ENCODE measurements at places on chromosomes 7 and 10.

- no peak for DNase-seq
These were observed 84.6 kb downstream of the ABLIM1 start for GRCh38 chr10:114573330-114574045.

DNA sequence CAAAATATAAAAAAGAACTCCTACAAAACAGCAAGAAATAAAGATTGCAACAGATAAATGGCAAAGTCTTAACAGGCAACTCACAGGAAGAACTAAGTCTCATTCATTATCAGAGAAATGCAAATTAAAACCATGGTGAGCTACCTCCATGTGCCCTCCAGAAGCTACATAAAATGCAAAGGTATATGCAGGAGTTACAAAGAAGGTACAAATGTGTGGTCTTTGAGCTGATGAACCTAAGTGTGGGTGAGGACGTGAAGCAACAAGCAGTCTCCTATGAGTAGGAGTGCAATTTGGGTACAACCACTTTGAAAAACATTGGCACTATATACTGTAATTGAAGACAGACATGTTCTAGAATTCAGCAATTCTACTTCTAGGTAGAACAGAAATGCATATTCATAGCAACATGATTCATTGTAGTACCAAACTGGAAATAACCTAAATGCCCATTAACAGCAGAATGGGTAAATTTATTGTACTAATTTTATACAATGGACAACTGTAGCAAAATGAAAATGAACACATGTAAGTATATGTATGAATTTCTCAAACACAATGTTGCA lies 61.6 kb upstream of the KCNMA1 start:
- DNase-seq: no peak

GRCh38 chr7:30771174-30771879 lies at the start of gene MINDY4:
MINDY4 (plus strand) TSS chr7:30771417; CDS start chr7:30771494, 77 bp downstream.
- no peak for DNase-seq

DNA sequence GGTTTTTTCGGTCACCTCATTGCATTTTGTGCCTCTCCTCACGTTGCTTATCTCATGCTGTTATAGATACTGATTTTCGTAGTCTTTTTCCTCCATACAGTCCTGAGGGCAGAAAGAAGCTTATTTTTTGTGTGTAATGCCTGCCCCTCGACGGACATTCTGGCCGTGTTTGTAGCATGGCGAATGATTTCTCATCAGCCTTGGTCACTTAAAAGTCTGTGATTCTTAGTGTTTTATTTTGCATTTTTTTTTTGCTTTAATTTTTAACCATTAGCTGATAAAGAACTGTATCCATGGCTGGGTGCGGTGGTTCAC lies 469 bp upstream of the NOC3L start:
- DNase-seq: no peak

GRCh38 chr7:27139334-27140125 lies 4.0 kb downstream of the HOXA5 start:
- no peak for DNase-seq

- no peak for DNase-seq
These were observed 378.2 kb upstream of the ZMIZ1 start for GRCh38 chr10:78690354-78691111.

DNA sequence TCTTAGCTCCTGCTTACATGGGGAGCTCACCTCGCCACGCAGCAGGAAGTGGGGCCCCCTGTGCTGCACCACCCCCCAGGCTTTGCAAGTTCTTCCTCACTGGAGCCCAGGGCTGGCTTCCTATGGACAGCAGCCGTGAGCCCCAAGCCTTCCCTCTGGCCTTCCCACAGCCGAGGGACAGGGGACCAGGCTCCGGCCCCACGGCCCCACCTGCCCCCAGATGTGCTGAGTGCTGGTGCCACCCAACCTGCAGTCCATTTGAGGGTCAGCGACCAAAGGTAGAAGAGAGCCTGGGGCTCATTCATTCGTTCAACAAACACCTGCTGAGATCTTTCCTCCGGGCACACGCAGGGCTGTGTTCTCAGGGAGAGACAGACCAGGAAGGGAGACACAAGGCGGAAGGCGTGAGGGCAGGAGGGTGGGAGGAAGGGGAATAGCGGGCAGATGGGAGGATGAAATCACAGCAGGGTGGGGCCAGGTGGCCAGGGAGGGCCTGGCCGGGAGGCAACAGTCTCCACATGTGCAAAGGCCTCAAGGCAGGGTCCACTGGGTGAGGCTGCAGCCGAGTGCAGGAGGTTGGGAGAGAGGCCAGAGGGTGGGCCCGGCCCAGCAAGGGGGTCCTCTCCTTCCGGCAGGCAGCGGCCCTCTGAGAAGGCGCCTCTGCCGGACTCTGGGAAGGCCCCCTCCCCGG lies 100.1 kb downstream of the FOXL3 start:
- no peak for DNase-seq

DNA sequence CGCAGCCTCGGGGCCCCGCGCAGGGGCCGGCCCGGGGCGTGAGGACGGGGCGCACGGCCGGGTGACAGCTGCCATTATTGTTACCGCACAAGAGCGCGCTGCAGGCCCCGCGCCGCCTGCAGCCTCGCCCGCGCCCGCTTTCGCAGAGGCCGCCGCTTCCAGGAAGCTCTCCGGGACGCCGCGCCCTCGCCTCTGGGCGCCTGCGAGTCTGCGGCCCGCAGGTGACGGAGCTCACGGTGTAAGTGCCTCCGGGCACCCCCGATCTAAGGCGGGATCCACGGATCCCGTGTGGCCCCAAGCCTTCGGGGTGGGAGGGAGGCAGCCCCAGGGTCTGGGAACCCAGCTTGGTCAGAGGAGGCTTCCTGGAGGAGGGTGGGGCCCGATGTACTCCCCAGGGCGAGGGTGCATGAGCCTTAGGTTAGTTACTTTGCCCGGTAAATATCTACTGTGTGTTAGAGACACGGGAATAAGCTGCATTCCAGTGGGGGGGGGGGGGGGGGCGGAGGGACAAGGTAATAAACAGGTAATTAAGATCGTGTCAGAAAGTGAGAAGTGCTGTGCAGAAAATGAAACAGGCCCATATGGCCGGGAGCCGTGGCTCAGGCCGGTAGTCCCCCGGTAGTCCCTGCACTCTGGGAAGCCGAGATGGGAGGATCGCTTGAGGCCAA lies 638 bp downstream of the IQCE start:
- no peak for DNase-seq

DNA sequence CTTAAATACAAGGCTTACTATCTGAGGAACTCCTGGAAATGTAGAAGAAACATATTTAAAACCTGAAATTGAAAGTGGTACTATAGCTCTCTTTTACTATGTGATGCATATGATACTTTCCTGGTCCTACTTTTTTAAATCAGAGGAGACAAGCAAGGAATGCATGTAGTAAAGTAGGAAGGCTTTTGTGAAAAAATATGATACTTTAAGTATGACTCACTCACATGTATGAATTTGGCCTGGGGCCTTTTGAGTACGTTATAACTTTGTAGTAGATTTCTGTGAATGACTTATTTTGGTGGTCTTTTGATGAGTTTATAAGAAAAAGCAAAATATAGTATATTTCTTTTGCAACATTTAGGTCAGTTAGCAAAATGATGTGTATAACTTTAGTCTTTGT lies 53.8 kb downstream of the TAX1BP1 start:
- no peak for DNase-seq

DNA sequence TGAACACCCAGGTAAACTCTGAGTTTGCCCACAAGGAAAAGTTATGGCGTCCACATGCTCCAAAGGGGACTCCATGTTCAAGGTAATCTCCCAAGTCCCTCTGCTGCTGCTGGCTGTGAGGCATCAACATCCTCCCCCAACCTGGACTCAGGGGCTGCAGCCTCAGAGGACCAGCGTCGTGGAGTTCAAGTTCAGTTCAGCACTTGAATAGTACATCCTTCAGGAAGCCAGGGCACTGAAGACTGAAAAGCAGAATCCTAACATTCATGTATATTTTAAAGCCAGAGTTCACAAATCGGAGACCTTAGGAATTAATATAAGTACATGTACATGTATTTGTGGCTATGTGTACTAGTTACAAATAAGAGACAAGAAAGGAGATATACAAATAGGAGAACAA lies 90.4 kb downstream of the PTPRE start:
- no peak for DNase-seq

GRCh38 chr10:104028146-104028545 lies 57.5 kb downstream of the COL17A1 start:
- no peak for DNase-seq

GRCh38 chr10:132712743-132713142 lies 73.2 kb downstream of the NKX6-2 start:
- DNase-seq: no peak

DNA sequence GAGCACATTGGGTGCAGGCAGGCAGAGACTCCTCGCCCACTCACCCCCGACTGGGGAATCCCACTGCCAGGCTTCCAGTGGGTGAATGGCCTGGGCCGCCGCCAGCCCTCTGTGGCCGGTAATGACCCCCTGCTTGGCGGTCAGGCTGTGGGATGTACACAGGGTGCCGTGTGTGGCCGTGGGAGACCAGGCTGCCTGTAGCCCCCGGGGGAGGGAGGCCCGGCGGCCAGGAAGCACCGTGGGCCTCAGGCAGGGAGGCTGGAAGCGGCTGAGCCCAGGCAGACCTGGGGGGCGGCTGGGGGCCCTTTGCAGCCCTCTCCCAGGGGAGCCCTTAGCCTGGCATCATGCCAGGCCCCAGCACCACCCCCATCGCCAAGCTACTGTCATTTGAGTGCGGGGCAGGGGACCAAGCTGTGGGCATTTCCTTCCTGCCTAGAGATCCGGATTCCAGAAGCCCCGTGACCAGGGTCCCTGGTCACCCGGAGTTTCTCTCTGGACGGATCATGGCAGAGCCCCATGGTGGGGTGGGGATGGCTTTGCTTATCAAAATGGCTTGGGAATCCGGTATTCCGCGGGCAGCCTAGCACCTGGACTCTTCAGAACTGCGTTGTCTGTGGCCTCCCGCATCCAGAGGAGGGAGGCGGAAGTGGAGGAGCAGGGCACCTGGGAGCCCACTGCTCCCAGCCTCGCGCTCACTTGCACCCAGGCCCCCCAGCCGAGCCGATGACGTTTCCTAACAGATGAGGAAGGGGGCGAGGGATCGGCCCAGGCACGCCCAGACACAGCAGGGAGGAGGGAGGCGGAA lies 1.1 kb downstream of the TTYH3 start:
- DNase-seq: no peak

DNA sequence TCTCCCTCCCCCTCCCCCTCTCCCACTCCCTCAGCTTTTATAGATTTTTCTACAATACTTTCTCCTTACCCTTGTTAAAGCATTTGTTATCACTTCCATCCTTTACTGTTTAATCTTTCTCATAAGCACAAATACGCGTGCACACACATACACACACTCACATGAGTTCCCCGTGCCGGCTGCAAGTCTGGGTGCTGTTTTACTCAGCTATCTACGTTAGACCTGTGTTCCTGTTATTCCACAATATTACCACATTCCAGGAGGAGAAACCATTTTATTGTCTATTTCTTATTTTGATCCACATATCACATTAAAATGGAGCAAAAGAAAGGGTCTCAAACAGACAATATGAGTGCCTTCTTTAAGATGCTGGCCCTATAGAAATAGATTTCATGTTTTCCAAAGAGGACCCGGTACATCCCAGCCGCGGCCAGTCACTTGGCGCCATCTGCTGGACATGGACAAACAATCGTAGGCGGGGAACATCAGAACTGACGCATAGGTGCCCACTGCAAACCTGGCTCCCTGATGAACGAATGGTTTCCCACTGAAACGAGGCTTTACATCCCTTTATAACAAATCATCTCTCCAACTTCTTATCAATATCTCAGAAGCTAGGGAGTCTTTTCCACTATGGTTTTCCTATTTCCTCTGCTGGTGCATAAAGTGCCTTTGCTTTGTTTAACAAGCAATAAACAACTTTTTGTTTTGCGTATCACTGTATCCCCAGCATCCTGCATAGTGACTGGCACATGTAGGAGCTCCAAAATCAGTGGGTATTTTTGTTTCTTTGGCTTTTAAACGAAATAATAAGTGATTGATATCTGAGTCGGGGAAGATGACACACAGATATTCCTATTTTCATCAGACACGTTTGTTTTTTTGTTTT lies 25.2 kb upstream of the OPTN start:
- DNase-seq: no peak

- no peak for DNase-seq
These were observed 131.8 kb upstream of the UNC5B start for GRCh38 chr10:71080381-71081228.

GRCh38 chr10:79013406-79013987 lies 55.3 kb upstream of the ZMIZ1 start:
- DNase-seq: no peak

GRCh38 chr10:3427950-3428354 lies 255.4 kb upstream of the PITRM1 start:
- DNase-seq: no peak

- no peak for DNase-seq
These were observed 505.5 kb upstream of the PODXL start for GRCh38 chr7:132061937-132062336.

- no peak for DNase-seq
These were observed 69.6 kb upstream of the CSTF2T start for GRCh38 chr10:51768886-51769465.

DNA sequence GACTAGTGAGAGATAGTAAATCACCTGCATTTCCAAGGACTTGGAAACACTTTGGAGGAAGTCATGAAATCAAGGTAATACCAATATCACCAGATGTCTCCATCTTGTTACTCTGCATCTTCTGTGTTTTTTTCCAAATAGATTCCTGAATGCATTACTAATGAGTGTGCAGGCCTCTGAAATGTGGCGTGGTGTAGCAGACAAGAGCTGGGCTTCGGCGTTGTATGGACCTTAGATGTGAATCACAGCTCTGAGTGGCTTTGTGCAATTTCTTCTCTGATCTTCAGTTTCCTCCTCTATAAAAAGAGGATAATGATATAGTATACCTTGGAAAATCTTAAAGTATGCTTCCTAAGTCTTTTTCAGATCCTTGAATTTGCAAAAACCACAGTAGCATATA lies 9.6 kb upstream of the MYPN start:
- no peak for DNase-seq

- DNase-seq: no peak
These were observed 29.4 kb downstream of the RRP12 start for GRCh38 chr10:97371696-97372095.

DNA sequence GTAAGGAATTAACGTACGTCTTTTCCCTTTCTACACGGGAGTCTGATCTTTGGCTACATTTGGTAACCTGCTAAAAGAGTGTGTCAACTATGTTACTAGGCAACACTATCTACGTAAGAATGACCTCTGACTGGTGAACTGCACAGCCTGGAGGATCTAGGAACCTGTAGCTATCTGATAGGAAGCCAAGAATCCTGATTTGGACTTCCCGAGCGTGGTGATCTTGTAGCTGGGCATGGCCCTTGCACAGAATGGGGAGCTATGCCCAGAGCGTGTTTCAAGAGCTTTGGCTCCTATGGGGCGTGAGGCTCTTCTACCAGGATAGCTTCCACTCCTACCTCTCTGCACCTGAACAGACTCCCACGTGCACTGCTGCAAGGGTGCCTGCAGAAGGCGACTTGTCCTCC lies 157.5 kb downstream of the TAX1BP1 start:
- no peak for DNase-seq

DNA sequence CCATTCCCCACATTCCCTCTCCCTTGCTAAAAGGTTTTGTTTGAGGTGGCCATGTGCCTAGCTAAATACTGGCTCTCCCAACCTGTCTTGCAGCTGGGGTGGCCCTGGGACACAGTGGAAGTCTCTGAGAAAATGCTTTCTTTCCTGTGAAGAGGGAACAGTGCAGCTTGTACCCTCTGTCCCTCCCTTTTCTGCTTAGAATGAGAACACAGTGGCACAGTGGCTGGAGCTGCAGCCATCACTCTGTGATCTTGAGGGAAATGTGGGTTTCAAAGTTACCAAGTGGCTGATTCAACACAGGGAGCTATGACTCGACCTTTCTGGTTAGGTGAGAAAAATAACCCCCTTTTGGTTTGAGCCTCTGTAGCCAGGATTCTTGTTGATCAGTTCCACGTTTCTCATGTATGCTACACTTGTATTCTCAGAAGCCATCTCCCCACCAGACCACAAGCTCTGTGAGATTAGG lies 62.7 kb upstream of the CARD11 start:
- no peak for DNase-seq

All from esophagus squamous epithelium (tissue), 5 donors.